ENCODE measurements at places on chromosomes 7 and 10. TPM values are rescaled to one million over a fixed set of nuclear protein-coding genes. Genes with fewer than 3 reads are reported as not detected.

DNA sequence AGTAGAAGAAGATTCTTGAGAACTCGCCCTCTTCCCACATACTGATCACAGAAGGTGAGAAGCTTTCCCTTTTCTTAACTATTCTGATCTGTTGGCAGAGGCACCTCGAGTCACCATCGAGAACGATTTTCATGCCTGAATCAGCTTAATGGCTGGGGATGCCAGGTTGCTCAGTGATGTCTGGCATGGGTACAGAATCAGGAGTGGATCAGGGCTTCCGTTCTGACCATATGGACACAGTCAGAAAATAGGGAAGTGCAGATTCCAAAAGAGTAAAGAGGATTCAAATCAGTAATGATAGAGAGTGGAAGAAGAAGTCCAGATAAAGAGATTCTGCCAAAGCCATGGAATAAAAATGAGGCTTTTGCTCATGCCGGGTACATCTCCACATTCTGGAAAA is 52.0 kb upstream of the GRB10 start:
- no peak overlapping the region for H3K4me3 ChIP-seq
- no peaks in the 10 kb centered on the region for H3K4me1 ChIP-seq
- no peak for DNase-seq

GRCh38 chr10:48614481-48615390 is 9.9 kb upstream of the ARHGAP22 start:
- H3K36me3 ChIP-seq, result no peaks in the 10 kb centered on the region
- no peak overlapping the region for H3K27ac ChIP-seq
- no peaks in the 10 kb centered on the region for H3K27me3 ChIP-seq
- H3K4me1 ChIP-seq, result no peaks in the 10 kb centered on the region

Gene PTPN20
- 2.6 TPM for total RNA-seq

DNA sequence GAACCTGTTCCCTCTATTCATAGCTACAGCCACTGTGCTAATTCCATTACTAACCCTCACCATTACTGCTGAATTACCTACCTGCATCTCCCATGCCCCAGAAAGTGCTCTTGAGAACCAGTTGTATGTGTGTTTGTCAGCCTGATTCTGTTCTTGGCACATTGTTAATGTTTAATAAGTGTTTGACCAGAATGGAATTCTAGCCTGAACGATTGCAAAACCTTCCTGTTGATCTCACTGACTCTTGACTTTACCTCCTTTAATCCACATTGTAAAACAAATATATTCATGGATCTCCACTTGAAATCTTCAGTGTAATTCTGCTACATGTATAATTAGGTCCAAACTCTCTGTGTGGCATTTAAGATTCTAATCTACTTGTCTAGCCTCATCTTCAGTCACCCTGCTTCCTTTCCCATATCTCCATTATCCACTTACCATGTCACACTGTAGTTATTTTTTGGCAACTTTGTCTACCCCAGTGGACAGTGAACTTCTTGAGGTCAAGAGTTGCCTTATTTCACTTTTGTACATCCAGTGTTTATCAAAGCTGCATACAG is 4.9 kb downstream of the ZNF277 start:
- H3K36me3 ChIP-seq, result no peaks in the 10 kb centered on the region
- H3K4me3 ChIP-seq, result no peak overlapping the region
- DNase-seq, result no peak
- H3K4me1 ChIP-seq, result peaks cover 25% of the 10 kb centered on the region
- H3K27ac ChIP-seq, result peak overlapping the region; percentile 33

GRCh38 chr10:110326351-110327032 is 21.8 kb upstream of the SMNDC1 start:
- no peaks in the 10 kb centered on the region for H3K4me1 ChIP-seq
- no peak overlapping the region for H3K27ac ChIP-seq
- no peak overlapping the region for H3K4me3 ChIP-seq

DNA sequence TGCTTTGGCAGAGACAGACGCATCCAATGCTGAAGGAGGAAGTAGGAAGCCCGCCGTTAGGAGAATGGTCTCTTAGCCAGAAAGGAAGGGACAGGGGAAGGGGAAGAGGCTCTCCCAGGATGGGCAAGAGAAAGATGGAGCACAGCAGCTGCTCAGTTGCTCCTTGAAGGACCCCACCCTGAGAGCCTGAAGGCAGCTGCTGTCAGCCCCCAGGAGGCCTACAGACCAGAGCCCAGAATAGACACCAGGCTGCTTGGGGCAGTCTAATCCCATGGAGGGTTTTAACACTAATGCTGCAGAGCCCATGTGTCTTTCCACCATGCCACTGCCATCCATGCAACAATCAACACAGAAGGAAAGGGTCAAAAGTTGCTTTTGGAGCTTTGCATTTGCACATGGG is 3.5 kb upstream of the C7orf33 start:
- no peak overlapping the region for H3K27ac ChIP-seq
- no peaks in the 10 kb centered on the region for H3K4me1 ChIP-seq
- peaks cover 6% of the 10 kb centered on the region for H3K27me3 ChIP-seq
- no peak for DNase-seq
- H3K36me3 ChIP-seq, result no peaks in the 10 kb centered on the region

GRCh38 chr7:146961617-146962016 is 845.0 kb downstream of the CNTNAP2 start:
- no peak for DNase-seq
- H3K27ac ChIP-seq, result no peak overlapping the region
- no peaks in the 10 kb centered on the region for H3K27me3 ChIP-seq
- no peak overlapping the region for H3K4me3 ChIP-seq
- no peaks in the 10 kb centered on the region for H3K36me3 ChIP-seq

GRCh38 chr7:44392618-44393010 is 67.2 kb upstream of the CAMK2B start:
- H3K4me1 ChIP-seq, result peaks cover 8% of the 10 kb centered on the region
- no peak for DNase-seq
- H3K4me3 ChIP-seq, result no peak overlapping the region
- H3K36me3 ChIP-seq, result peaks cover 54% of the 10 kb centered on the region
- H3K27ac ChIP-seq, result no peak overlapping the region

DNA sequence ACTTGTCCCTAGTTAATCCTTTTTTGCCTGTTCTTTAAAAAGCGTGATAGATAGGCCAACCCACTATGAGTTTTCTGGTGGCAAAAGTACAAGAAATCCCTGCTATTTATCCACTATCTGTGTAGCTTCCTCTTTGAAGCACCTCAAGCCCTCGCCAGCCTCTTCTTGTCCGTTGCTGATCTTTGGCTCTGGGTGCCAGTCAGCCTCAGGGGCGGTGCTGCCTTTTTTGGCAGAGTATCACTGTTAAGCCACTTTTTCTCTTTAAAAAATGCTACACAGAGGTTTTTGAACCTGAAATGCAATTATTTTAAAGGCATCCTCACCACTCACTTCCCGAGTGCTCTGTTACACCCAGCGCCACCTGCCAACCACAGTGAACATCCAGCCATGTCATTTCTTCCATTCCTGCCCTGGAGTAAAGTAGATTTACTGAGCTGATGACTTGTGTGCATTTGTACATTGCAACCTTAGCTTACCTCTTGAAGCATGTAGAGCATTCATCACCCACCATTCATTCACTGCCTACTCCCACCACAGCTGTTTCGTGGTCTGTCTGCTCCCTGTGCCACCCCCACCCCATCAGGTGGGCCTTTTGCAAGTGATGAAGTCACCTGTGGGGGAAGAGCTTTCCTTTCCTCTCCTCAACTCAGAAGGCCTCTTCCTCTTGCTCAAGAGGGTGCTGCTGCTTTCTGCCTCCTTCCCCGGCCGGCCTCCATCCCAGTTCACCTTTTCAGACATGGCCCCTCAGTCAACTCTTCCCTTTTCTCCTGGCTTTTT is 414.2 kb upstream of the GALNT17 start:
- H3K27ac ChIP-seq, result no peak overlapping the region
- no peak overlapping the region for H3K4me3 ChIP-seq
- H3K36me3 ChIP-seq, result no peaks in the 10 kb centered on the region

- H3K36me3 ChIP-seq, result peaks cover 8% of the 10 kb centered on the region
- H3K4me3 ChIP-seq, result no peak overlapping the region
- H3K4me1 ChIP-seq, result no peaks in the 10 kb centered on the region
- H3K27me3 ChIP-seq, result no peaks in the 10 kb centered on the region
- DNase-seq, result no peak
These were observed 23.6 kb downstream of the NOBOX start for GRCh38 chr7:144379776-144380384.

Gene CRTAC1
- 128 TPM for total RNA-seq

DNA sequence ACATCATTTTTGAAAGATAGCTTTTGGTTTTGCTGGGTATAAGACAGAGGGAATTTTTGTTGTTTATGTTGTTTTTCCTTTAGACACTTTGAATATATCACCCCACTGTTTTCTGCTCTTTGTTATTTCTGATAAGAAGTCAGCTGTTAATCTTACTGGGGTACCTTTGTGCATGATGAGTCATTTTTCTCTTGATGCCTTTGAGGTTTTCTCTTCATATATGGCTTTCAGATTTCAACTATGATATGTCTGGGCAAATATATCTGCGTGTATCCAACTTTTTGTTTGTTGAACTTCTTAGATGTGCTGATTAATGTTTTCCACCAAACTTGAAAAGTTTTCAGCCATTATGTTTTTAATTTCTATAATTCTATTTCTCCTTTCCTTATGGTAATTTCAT is 208.6 kb upstream of the TMEM72 start:
- no peaks in the 10 kb centered on the region for H3K36me3 ChIP-seq
- no peak overlapping the region for H3K4me3 ChIP-seq
- H3K4me1 ChIP-seq, result no peaks in the 10 kb centered on the region

DNA sequence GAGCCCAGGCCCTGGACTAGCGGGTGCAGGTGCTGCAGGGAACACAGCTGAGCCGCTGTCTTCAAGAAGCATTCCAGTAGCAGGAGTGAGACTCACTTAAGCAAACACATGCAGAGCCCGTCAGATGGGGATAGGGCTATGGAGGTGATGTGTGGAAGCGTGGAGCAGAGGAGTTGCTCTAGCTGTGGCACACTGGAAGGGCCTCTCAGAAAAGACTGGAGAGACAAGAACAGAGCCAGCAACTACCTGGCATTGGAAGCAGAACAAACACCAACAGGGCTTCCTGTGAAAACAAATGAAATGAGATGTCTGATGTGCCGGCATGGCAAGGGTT is 37.8 kb upstream of the GALNTL5 start:
- H3K4me3 ChIP-seq, result no peak overlapping the region
- H3K36me3 ChIP-seq, result no peaks in the 10 kb centered on the region
- no peak for DNase-seq
- peaks cover 20% of the 10 kb centered on the region for H3K4me1 ChIP-seq
- no peak overlapping the region for H3K27ac ChIP-seq

- peak; percentile 78 for DNase-seq
- H3K27me3 ChIP-seq, result peaks cover 91% of the 10 kb centered on the region
- H3K4me1 ChIP-seq, result peaks cover 38% of the 10 kb centered on the region
- peak within 1 kb of the TSS; percentile 36 for H3K4me3 ChIP-seq
- no peak within 1 kb of the TSS for H3K27ac ChIP-seq
These were observed at the start of gene MKX for GRCh38 chr10:27745732-27746396. Gene MKX, minus strand, starts transcription at chr10:27745819. Its CDS starts 2,404 bp downstream, at chr10:27743415.

Gene SPDYE6
- total RNA-seq, result not detected

DNA sequence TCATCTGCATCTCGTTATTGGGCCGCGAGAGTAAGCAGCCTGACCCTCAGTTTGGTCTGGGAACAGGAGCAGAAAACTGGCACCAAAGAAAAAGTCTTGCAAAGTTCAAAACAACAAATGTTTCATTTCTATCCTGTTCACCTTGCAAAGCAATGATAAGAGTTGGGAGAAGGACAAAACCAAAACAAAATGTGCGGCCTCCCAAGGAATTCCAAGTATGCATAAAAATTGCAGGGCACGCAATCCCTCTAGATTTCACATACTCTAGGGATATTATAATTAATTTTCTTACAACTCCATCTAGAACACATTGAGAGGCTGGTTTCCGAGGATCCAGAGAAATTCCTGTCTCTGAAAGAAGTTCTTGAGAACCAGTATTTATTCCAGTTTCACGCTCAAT is 20.1 kb downstream of the CHUK start:
- no peak for DNase-seq
- H3K4me1 ChIP-seq, result no peaks in the 10 kb centered on the region
- peaks cover 81% of the 10 kb centered on the region for H3K36me3 ChIP-seq
- no peak overlapping the region for H3K27ac ChIP-seq
- H3K27me3 ChIP-seq, result no peaks in the 10 kb centered on the region

Gene ATRNL1
- 0.93 TPM for total RNA-seq

DNA sequence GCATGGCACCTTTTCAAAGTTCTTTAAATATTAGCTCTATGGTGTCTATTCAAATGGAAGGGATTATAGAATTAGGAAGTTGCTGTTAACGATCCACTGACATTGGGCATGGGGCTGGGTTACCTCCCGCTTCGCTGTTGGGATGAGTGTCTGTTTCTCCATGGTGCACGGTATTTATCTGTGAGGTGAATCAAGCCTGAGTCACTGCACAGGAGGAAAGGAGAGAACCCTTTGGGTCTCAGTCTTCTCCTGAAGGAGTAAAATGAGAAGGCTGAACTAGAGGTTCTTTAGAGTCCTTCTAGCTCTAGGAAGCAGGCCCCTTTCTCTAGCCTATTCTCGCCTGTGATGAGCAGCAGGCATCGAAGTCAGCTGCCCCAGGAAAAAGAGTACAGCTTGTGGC is 7.3 kb downstream of the JCAD start:
- no peak overlapping the region for H3K27ac ChIP-seq
- no peak for DNase-seq
- H3K4me3 ChIP-seq, result no peak overlapping the region
- H3K4me1 ChIP-seq, result peaks cover 42% of the 10 kb centered on the region

DNA sequence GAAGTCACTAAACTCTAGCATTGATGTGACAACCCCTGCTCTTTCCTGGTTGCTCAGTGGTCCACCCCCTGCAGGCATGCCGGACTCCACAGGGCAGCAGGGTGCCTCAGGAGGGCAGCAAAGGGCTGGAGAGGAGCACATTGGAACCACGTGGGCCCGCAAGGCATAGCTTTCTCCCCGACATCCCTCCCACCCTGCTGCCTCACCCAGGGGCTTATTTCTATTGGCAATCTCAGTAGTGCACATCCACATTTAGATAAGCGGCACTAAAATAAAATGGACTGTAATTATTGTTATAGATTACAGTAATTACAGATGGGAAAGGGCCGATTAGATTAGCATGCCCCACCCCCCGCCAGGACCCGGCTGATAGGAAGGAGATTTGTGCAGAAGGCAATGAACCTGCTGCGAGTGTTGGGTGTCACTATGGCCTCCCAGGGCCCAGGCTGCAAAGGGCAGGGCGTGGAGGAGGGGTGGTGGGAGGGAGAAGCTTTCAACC is 580.1 kb downstream of the GRID1 start:
- no peak for DNase-seq
- no peaks in the 10 kb centered on the region for H3K4me1 ChIP-seq
- no peaks in the 10 kb centered on the region for H3K36me3 ChIP-seq
- no peaks in the 10 kb centered on the region for H3K27me3 ChIP-seq

Gene GRID2IP
- 0.46 TPM for total RNA-seq

- H3K27ac ChIP-seq, result peak overlapping the region; percentile 36
- H3K27me3 ChIP-seq, result no peaks in the 10 kb centered on the region
- no peak overlapping the region for H3K4me3 ChIP-seq
- H3K36me3 ChIP-seq, result no peaks in the 10 kb centered on the region
- peaks cover 65% of the 10 kb centered on the region for H3K4me1 ChIP-seq
These were observed 29.7 kb downstream of the UNC5B start for GRCh38 chr10:71241830-71242621.

- no peaks in the 10 kb centered on the region for H3K4me1 ChIP-seq
- H3K4me3 ChIP-seq, result no peak overlapping the region
- no peak overlapping the region for H3K27ac ChIP-seq
- DNase-seq, result no peak
- H3K36me3 ChIP-seq, result no peaks in the 10 kb centered on the region
These were observed 951.0 kb downstream of the LRMDA start for GRCh38 chr10:76382381-76382851.

Gene TMEM229A
- not detected for total RNA-seq

Gene HSPA14
- 10.0 TPM for total RNA-seq
